ENCODE measurements at places on chromosomes 16 and 17.
A peak's percentile ranks its signal among the peaks of the same experiment; 100 is the strongest.

GRCh38 chr17:70329721-70330120 lies 160.4 kb downstream of the KCNJ2 start:
- no peak for DNase-seq

DNA sequence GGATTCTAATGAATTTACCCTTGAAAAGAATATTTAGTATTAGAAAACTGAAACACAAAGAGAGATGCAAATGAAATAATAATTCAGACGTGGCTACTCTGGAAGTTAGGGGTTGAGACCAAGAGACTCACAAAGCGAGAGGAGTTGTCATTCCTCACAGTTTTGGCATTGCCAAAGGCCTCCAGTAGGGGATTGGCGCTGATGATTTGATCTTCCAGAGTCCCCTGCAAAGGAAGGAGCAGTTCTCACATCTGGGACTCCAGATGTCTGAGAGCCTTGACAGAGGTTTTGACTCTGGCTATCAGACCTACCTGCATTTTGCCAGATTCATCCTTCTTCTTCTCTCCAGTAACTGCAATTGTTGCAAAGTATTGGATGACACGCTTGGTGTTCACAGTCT lies 6.6 kb downstream of the MYH8 start:
- no peak for DNase-seq

DNA sequence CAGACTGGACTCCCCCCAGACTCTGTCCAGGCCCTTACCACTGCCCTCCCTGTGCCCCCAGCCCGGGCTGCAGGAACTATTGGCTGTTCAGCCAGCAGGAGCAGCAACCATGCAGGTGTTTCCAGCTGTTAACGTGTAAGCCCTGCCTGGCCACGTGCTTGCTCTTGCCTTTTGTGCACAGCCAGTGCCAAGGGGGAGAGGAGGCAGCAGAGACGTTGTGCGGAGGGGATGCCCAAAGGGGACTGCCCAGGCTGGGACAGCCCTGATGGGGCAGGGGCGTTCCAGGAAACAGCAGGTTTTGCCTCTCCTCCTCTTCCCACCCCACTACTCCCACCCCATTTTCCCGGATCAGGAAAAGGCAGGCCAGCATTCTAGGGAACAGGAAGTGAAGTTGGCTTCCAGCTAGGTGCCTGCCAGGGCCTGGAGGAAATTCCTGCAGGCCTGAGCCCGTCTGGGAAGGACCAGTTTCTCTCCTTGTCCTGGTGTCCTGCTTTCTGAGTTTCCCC lies 16.7 kb upstream of the LASP1NB start:
- no peak for DNase-seq

DNA sequence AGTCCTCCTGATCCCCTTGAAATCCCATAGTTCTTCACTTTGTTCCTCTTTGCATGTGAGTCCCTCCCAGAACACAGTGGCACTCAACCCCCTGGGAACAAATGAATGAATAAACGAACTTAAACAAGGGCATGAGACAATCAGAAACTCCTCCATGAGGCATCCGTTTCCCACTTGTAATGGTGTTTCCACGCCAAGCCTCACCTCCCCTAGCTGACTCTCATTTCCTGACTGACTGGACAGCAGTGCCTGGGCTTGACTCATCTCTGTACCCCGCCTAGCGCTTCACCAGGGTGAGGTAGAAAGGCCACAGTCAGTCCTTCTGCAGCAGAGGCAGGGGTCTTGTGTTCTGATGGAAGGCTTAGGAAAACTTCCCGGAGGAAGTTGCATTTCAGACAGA lies 14.2 kb downstream of the KIF1C start:
- peak; percentile 53 for DNase-seq

- no peak for DNase-seq
These were observed 969.7 kb downstream of the CDH11 start for GRCh38 chr16:64151990-64152767.

- no peak for DNase-seq
These were observed 162.4 kb upstream of the TOX3 start for GRCh38 chr16:52709306-52709705.

GRCh38 chr17:80986816-80987475 lies 4.7 kb upstream of the CHMP6 start:
- peak; percentile 48 for DNase-seq

- no peak for DNase-seq
These were observed 143.5 kb upstream of the HLF start for GRCh38 chr17:55121268-55121667.

GRCh38 chr17:28193241-28193640 lies 125.8 kb upstream of the TMEM97 start:
- DNase-seq: peak; percentile 42

- DNase-seq: no peak
These were observed 33.4 kb upstream of the GPR139 start for GRCh38 chr16:20107083-20107482.

DNA sequence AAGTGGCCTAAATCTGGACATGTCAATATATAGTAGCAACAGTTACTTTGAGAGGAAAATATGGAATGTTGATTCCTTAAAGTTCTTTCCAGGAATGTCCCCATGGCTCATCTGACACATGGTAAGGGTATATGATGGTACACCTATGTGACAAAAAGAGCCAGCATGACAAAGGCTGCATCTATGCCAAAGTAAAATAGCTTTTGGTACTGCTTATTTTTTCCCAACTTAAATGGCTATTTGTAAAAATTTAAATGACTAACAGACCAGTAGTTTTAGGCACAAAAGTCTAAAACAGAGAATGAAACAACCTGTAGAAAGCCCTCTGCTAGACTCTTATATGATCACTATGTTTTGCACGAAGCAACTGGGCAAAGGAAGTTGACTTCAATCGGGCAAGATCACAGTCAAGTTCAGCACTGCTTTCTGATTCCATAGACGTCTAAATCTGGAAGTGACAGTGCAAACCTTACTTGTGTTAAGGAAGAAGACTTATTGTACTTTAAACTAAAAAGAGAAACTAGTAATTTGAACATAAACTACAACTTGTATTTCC lies 135.1 kb downstream of the SKAP1 start:
- DNase-seq: peak; percentile 8

DNA sequence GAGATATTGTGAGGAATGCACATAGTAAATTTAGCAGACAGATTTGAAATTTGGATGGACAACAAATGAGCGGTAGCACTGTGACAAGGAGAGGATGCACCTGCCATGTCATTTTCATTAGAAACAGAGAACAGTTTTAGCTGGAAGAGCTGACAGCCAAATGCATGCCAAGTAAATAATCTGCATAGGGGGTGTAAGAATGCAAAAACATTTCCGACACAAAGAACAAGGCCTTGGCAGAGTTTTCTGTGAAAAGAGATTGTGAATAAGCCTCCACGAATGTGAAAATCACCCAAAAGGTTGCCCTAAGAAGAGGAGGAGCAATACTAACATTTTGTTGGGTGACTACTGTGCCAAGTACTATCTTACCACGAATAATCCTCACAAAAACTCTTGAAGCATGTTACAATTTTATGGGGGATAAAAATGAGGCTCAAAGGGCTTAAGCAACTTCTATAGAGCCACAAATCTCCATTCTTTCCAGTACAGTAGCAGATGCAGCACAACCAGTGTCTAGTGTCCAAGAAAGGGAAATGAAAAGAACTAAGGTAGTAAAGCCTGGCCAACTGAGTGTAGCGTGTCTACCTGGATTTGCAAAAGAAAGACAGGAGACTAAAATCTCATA lies 28.3 kb downstream of the TMEM100 start:
- no peak for DNase-seq

DNA sequence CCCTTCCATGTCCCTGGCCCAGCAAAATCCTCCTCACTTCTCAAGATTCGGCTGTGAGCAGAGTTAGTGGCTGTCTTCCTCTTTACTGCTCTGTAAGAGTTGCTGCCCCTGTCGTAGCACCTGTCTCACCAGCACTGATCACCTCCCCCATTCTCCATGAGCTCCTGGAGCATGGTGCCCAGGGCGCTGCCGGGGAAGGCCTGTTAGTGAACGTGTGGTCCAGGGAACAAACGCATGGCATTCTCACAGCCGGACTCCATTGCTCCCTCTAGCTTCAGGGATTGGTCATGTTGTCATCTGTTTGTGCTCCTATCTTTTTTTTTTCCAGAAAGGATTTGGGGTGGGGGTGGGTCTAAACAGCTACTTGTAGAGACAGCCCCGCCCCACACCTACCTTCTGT lies 141.2 kb downstream of the CMIP start:
- no peak for DNase-seq

GRCh38 chr17:77325577-77326075 lies 184.9 kb downstream of the SEC14L1 start:
- peak; percentile 94 for DNase-seq

- DNase-seq: peak; percentile 88
These were observed 2.3 kb upstream of the BORCS6 start for GRCh38 chr17:8192070-8192815.

DNA sequence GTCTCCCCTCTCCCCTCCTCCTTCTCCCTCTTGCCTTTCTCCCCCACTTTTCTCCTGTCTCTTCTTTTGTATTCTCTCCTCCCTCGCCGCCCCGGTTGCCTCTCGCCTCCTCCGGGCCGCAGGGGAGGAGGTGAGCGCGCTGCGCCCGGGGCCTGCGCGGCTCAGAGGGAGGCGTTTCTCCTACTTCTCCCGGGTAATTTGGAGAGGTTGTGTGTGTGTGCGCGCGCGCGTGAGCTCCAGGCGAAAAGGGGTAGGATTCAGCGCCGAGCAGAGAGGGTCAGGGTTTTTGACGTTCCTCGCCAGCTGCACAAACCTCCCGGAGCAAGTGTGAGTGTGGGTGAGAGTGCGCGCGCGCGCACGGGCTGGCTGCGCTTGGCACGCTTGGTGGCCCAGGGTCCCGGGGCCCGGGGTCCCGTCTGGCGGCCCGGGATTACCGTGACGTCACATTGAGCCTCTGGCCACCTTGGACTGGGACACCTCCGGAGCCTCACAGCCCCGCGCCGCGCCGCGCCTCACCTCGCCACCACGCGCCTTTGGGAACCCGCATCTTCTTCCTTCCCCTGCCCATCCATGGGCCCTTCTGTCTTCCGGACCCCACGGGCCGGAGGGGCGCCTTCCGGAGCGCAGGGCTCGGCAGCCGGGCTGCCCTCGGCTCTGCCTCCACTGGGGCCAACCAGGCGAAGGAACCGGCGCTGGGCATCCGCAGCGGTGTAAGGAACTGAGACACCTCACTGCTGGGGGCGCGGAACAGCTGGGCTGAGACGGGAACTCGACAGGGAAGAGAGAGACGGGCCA lies 479 bp downstream of the IRX6 start:
- no peak for DNase-seq

DNA sequence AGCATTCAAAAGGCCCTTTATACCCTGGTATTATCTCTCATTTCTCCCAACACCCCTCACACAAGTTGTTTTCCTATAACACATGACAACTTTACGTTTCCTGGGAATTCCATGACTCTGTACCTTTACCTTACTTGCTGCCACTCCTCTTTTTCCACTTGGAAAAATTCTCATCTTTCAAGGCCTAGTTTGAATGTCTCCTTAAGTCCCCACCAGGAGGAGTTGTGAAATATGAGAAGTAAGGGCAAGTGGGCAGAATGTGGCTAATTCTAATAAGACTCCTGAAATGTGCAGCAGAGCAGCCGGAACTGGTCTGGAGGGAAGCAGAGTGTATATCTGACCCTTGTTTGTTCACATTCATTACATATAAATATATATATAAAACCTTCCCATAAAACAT lies 39.7 kb downstream of the BRCA1 start:
- DNase-seq: no peak

DNA sequence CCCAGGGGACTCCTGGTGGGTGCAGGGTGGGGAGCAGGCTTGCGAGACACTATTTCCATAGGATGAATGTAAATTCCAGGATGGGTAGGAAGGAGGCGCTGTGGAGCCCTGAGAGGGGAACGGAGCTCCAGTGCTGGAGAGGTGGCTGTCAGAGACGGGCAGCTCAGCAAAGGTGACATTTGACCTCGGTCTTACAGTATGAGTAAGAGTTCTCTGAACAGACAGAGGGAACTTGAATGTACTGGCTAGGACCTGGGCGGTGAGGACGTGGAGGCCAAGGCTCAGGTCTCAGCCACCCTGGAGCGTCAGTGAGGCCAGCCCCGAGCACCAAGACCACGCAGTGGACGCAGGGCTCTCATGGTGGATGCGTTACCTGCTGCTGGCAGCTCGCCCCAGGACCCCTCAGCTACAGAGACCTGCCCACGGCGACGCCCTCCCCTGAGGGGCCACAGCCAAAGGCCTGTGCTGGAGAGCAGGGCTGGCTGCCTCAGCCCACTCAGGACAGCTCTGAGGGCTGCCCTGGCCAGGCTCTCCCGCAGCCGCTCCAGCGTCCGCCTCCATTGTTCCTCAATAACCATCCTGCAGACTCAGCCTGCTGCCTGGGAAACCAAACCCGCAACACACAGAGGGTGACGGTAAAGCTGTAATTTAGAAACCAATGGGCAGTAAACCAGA lies 65.9 kb upstream of the TNRC6C start:
- peak; percentile 47 for DNase-seq

DNA sequence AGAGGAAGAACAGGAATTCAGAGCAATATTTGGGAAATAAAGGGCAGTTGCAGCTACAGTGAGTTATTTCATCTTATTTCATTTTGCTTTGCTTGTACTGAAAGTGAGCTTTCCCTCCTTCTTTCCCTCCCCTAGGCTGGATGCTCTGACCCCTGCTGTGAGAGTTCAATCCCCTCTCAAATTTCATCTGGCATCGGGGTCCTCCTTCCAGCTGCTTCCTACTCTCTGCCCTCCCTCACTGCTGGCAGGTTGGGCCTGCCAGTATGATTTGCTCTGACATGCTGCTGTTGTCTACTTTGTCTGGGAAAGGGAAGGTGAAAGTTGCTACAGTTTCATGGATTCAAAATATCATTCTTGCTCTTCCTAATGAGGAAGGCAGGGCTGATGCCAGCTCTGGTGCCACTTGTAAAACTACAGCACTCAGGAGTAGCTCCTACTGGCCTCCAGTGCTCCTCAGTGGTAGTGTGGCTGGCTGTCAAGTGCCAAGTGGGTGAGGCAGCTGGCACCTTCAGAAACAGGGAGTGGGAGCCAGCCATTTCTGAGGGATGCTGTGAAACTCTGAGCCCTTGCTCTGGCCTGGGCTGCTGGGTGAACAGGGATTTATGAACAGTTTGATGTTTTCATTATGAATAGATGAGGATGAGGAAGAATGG lies 408.6 kb downstream of the HAPSTR1 start:
- no peak for DNase-seq

GRCh38 chr17:19299866-19300265 lies 62.7 kb downstream of the B9D1 start:
- no peak for DNase-seq

DNA sequence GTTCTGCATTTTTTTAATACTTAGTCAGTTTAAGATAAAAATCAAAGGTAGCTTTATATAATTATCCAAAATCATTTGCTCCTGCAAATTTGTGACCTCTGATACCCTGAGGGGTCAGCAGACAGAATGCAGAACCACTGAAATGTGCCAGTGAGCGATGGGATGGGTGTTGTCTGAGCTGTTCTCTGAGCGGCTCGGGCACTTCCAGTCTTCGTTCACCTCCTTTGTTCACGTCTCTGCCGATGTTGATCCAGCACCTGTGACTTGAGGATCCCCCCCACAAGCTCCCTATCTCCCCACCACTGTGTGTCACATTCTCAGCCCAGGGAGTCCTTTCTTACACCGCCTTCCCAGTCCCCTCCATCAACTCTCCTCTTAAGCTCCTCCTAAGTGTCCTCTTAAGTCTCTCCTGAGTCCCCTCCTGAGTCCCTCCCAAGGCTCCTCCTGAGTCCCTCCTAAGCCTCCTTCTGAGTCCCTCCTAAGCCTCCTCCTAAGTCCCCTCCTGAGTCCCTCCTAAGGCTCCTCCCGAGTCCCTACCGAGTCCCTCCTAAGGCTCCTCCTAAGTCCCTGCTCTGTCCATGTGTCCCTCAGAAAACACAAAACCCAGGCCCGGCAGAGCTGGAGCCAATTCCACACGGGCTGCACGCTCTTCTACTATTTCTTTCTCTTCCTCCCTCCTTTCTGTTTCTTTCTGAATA lies 47.5 kb downstream of the RNF213 start:
- no peak for DNase-seq

GRCh38 chr17:31738996-31739699 lies 119.9 kb downstream of the COPRS start:
- DNase-seq: peak; percentile 77

- no peak for DNase-seq
These were observed 19.8 kb upstream of the NTN1 start for GRCh38 chr17:9001559-9001958.
